Activated CD4-positive, alpha-beta memory T cell treated with anti-CD3 and anti-CD28 coated beads for 36 hours (primary cell): ENCODE measurements at places on chromosomes 16 and 17. TPM values are rescaled to one million over a fixed set of nuclear protein-coding genes. Genes with fewer than 3 reads are reported as not detected.

Gene RBFOX1
- total RNA-seq, result not detected

Gene TP53TG3
- total RNA-seq, result not detected

Gene GINS2
- total RNA-seq, result 66.9 TPM

Gene KRTAP9-8
- total RNA-seq, result not detected

Gene ACBD4
- 12.5 TPM for total RNA-seq

Gene HOXB3
- total RNA-seq, result 2.6 TPM

Gene TRAF4
- 83.0 TPM for total RNA-seq

DNA sequence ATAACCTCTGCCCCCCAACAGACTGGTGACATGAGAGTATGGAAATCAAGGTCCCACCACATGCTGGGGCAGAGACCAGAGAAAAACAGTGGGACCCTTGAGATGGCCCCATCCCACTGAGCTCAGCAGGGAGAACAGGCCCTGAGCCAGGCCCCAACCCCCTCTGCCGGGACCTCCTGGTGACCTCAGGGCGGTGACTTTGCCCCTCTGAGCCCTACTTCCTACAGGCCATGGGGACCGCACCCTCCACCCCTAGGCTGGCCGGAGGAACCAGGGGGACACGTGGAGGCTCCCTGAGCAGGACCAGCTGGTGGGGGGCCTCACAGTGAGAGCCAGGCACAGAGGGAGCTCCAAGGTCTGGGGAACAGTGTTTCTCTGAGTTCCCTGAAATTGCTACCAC is 13.8 kb upstream of the SRRM2 start:
- DNase-seq, result no peak

DNA sequence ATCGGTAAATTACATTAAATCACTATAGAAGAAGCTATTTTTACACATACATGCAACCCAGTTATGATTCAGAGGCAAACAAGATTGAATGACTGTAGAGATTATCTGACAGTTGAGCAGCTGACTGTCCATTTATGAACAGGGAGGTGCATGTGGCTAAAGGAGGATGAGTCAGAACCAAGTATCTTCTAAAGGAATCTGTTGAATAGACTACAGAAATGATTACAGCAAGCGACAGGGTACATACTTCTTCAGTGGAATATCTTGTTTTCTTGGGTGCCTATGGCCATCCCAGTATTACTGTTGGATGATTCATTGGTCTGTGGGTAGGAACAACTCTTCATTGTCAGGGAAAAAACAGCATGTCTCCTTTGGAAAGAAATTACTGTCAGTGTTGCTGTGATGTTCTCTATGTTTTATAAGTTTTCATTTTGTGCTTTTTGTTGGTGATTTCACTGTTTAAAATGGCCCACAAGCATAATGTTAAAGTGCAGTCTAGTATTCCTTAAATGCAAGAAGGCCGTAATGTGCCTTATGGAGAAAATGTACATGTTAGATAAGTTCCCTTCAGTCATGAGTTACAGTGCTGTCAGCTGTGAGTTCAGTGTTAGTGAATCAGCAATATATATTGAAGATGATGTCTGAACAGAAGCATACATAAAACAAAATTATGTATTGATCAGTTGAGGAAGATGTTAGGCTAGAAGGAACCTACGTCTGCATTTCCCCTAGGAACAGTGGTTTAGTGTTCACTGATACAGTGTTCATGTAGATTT is 27.0 kb downstream of the CBFB start:
- DNase-seq, result peak; percentile 36

GRCh38 chr17:39231591-39232551 is 6.1 kb upstream of the STAC2 start:
- peak; percentile 65 for DNase-seq

GRCh38 chr17:46818316-46818928 is at the start of gene WNT3:
WNT3 (minus strand) TSS chr17:46818692; CDS start chr17:46818597, 95 bp downstream.
- DNase-seq, result peak; percentile 72

DNA sequence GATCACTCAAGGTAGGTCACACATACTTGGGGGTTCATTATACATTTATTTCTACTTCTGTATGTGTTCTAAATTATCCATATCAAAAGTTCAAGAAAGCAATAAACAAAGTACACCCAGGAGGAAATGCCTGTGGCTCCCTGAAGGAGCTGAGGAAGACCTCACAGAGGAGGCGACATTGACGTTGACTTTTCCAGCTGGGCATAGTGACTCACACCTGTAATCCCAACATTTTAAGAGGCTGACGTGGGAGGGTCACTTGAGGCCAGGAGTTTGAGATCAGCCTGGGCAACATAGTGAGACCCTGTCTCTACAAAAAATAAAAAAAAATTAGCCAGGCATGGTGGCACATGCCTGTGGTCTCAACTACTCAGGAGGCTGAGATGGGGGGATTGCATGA is 16.3 kb downstream of the ITGAD start:
- DNase-seq, result no peak

DNA sequence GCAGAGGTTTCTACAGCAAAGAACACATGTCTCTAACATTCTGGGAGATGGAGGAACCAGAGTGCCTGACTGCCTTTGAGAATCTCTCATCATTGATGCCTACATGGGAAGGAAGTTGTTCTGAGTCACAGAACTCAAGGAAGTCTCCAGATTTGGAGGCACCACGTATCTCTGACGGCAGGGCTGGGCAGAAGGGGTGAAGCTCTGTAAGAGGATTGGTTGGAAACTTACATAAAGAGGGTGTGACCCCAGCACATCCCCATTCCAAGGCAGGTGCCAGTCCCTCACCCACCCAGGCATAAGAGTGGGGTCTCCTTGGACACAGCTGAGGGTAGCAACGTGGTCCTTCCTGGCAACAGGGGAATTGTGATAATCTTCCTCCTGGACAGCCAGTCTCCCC is 17.4 kb downstream of the TNFRSF13B start:
- DNase-seq, result no peak

DNA sequence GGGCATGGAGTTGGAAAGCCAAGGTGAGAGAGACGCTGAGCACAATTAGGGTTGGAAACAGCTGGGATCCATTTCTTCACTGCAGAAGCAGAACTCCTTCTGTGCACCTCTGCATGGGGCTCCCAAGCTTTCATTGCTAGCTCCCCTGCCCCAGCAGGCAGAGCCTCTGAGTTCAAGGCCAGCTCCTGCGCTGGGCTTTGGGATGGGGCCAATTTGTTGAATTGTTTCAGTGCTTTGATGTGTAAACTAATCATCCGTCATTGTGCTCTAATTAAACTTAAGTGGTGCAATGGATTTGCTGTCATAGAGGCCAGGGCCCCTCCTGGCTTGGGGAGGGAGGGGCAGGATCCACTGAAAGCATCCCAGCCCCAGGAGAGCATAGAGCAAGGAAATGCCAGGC is 13.5 kb upstream of the LYRM9 start:
- no peak for DNase-seq

GRCh38 chr17:77388384-77389306 is 247.9 kb downstream of the SEC14L1 start:
- DNase-seq, result no peak

GRCh38 chr17:7404737-7405349 is 946 bp upstream of the TMEM256 start:
- peak; percentile 78 for DNase-seq

GRCh38 chr17:44792276-44792675 is 33.5 kb downstream of the ADAM11 start:
- no peak for DNase-seq

DNA sequence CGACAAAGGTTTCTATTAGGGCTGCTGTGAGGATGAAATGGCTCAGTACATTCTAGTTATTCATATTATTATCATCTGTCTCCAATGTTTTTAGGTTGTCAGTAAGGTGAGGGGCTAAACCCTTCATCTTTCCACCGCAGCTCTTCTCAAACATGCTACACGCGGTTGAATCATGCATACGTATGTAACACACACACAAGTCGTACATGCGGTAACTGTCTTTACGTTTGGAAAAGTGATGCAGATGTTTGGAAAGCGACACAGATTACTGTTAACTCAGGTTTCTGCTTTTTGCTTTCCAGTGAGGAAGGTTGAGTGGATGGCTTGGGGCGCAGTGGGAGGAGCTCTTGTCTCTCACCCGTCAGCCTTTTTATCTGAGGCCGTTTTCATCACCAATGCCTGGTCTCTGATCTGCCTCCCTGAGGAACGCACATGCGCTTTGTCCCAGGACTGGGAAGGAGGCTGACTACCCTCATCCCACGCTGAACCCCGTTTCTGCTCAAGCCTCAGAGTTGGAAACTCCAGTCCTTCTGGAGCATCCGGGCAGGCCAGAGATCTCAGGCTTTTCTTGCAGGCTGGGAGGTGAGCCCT is 3.2 kb upstream of the FOXL1 start:
- DNase-seq, result no peak

- no peak for DNase-seq
Observed at GRCh38 chr17:27733773-27734172, 66.6 kb downstream of the NOS2 start.

- no peak for DNase-seq
Observed at GRCh38 chr16:10490141-10490540, 90.3 kb downstream of the EMP2 start.

GRCh38 chr16:12375046-12375740 is 398.7 kb downstream of the SNX29 start:
- DNase-seq, result no peak
